Jurkat, Clone E6-1 (cell line): ENCODE measurements at places on chromosomes 2 and 18.

GRCh38 chr2:17164550-17164949, 353.7 kb downstream of the RAD51AP2 start:
- no peak for DNase-seq

DNA sequence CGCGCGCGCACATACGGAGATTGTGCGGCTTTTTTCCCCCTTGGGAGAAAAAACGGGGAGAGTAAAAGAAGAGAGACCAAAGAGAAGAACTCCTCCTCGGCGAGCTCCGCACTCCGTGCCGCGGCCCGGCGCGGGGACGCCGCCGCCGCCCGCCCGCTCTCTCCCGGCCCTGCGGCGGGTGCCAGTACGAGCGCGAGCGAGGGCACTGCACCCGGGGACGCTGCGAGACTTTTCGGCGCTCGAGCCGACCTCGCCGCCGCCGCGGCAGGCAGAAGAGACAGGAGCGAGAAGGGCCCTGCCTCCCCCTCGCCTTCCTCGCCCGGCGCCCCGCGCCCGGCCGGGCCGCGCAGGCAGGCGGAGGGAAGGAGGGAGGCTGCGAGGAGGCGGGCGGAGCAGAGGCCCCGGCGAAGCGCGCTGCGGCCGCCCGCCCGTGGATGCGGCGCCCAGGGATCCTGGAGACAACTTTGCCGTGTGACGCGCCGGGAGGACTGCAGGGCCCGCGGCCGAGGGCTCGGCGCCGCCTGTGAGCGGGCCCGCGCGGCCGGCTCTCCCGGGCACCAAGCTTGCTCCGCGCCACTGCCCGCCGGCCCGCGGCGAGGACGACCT, 857 bp upstream of the INHBB start:
- no peak for DNase-seq

- DNase-seq, result no peak
These were observed 376.5 kb upstream of the KLHL29 start for GRCh38 chr2:23008440-23008839.

DNA sequence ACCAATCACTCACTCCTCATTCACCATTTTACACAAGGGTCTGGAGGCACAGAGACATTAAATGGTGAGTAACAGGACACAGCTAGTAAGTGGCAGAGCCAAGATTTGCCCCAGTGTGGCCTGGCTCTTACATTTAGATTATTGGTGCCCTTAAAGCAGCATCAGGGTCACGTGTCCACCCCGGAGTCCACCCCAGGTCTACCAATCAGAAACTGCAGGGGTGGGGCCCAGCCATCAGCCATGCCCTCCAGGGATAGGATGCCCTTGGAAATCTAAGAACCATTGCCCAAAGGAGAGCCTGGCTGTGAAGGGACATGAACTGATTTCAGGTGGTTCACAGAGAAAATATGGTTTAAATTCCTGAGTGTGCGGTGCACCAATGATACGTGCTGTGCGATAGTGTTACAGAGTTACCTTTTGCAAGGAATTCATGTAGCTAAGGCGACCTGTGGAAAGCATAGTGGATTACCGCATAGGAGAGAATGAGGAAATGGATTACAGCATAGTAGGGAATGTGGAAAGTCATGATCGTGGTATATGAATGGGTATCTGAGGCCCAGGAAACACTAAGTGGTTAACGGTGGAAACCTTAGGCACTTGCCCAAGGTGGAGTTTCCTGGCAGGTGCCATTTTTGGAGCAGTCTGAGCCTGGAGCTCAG, 17.8 kb downstream of the IGFBP5 start:
- DNase-seq, result no peak

- no peak for DNase-seq
These were observed 9.4 kb downstream of the RNU2-63P start for GRCh38 chr2:88006912-88007439.

- DNase-seq, result no peak
These were observed 15.7 kb downstream of the TGFBRAP1 start for GRCh38 chr2:105313877-105314276.

- no peak for DNase-seq
These were observed 1.6 kb downstream of the TNP1 start for GRCh38 chr2:216858312-216858711.

DNA sequence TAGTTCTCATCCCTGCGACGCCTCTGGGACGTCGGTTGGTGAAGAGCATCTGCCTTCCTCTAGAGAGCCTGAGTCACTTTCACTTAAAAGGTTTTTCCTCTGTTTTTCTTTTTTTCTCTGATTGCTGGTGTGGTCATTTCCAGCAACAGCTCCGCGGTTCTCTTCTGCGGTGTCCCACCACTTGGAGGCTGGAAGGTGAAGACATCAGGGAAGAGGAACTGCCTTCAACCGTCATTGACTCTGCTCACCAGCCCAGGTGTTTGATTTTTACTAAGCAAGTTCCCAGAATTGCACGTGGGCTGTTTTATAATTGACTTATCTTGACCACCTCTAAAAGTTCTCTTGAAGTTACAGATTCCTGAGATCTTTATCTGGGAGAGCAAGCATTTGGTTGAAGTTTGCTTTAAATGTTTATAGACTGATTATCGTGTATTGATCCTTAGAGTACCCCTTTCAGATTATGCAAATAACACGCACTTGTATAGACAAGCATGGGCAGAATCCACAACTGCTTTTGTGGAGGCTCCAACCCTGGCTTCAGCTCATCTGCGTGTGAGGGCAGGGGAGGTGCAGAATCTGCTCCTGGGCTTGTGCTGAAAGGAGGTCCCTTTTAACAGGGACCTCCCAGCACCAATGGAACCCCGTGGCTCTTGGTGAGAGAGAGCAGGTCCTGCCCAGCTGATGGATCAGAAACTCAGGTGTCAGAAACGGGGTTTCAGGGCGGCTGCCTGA, 3.5 kb downstream of the CTDP1 start:
- DNase-seq, result peak; percentile 83

DNA sequence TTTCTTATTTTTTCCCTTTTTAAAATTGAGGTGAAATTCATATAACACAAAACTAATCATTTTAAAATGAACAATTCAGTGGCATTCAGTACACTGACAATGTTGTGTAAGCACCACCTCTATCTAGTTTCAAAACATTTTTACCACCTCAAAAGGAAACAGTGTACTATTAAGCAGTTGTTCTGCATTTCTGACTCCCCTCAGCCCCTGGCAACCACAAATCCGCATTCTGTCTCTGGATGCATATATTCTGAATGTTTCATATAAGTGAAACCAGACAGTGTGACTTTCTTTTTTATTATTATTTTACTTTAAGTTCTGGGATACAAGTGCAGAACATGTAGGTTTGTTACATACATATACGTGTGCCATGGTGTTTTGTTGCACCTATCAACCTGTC, 19.2 kb upstream of the TANK start:
- no peak for DNase-seq

GRCh38 chr2:170408461-170409163, 230.7 kb downstream of the MYO3B start:
- no peak for DNase-seq

DNA sequence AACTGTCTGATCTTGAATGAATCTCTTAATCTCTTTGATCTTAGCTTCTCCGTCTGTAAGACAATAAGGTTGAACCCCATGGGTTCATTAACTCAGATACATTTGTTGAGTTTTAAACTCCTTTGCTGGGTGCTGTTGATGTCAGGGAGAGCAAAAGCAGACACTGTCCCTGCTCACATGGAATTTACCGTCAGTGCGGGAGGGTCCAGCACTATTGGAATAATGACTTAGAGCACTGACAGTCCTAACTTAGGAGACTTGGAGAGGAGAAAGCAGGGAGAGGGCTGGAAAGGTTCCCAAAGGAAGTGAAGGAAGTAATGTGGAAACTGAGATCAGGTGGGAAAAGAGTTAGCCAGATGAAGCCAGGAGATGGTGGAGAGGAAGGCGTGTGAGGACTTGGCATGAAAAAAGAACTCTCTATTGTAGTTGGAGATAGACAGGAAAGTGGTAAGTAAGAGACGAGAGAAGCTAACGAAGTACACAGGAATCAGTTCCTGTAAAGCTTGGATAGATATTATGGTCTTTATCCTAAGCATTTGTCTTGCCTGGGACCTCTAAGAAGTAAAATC, 141.4 kb upstream of the SERTAD2 start:
- DNase-seq, result no peak

DNA sequence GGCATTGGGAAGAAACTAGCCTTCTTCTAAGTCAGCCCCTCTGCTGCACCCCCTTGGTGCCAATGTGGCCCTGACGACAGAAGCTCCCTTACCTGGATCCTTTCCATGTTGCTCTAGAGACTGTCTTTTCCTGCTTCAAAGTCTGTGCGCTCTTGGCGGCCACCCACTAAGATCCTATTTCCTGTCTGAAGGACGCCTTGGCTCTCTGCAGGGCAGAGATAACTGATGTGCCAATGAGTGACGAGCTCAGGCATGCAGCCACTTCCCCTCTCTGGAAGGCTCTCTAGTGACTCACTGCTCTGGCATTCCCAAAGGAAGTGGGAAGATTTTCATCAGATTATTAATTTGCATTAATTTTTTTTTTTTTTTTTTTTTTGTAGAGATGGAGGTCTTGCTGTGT, 273.5 kb downstream of the CDH20 start:
- DNase-seq, result peak; percentile 8

- no peak for DNase-seq
These were observed 41.3 kb upstream of the CHMP1B start for GRCh38 chr18:11809895-11810294.

DNA sequence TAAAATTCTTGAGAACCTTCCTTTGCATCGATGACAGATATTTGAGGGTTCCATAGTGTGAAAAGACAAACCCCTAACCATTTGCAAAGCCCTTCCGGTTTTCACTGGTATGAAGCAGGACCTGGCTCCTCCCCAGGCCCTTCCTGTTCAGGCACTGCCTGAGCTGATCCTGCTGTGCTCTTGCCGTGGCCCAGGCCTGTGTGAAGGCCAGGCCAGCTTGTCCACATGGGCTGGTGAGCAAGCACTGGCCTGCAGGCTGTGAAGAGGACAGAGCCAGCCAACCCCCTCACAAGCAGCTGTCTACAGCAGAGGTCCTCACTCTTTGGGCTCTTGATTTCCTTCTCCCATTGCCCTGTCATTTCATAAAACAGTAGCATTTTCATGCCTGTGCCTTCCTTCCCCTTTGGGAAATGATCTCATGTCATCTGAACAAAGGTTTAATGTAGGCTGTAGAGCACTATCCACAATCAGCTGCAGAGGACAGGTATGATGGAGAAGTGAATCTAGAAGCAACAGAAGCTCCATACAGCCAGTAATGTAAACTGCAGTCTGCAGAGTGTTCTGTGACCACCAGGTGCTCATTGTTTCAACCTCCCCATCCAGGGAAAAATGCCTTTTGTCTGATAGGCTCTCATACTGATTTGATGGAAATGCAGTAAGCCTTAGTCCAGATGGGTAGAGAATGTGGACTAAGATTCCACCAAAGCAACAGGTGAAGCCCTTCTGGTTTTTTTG, 19.8 kb downstream of the MPHOSPH10 start:
- no peak for DNase-seq

DNA sequence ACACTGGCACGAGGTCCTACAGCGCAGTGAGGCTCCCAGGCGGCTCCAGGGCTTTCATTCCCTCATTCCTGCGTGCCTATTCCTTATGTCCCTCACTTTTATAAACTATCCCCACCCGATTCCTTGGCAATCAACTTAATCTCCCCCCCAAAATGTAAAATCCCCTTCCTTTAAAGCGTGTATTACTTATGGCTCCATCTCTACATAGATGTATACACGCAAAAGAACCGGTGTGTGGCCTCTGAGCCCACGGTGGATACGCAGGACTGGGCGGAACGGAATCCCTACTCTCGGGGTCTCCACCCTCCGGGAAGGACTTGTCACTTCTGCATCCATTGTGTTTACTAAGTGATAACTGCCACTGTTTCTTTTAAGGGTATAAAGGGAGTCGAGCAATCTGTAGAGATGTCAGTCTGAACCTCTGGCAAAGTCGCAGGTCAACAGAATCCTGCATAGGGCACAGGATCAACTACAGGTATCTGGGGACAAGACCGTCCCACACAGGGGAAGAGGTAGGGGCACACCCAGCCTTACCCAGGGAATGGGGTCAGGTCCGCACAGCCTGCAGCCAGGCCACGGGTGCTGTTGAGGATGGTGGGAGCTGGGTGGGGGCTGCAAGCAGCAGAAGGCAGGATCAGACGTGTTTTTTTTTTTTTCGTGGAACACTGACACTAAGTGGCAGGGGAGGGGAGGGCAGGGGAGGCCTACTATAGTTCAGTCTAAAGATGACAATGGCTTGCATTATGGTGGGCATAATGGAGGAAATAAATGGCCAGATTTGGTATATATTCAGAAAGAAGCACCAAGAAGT, 42.1 kb downstream of the HDLBP start:
- DNase-seq, result no peak

DNA sequence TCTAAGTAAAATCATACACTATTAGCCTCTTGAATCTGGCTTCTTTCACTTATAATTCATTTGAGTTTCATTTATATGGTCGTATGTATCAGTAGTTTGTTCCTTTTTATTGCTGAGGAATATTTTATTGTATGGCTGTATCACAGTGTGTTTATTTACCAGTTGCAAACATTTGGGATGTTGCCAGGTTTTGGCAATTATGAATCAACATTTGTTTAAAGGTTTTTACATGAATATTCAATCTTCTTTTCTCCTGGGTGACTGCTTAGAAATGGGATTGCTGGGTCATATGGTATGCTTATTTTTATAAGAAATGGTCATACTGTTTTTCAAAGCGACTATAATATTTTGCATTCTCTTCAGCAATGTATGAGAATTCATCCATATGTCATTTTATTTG, 107.9 kb downstream of the PMAIP1 start:
- no peak for DNase-seq

- no peak for DNase-seq
These were observed 7.2 kb downstream of the PMS1 start for GRCh38 chr2:189791338-189792042.

- DNase-seq, result no peak
These were observed 9.0 kb downstream of the STRADB start for GRCh38 chr2:201460532-201460931.

GRCh38 chr2:109486711-109487535, 126.8 kb downstream of the SEPTIN10 start:
- no peak for DNase-seq

- no peak for DNase-seq
These were observed 43.4 kb upstream of the TNFRSF11A start for GRCh38 chr18:62281684-62282083.

GRCh38 chr18:35289727-35290093, 319 bp downstream of the ZSCAN30 start:
- DNase-seq, result no peak

- DNase-seq, result no peak
These were observed 65.6 kb downstream of the COL5A2 start for GRCh38 chr2:189113963-189114362.

GRCh38 chr2:237824085-237824484, 25.5 kb downstream of the RBM44 start:
- no peak for DNase-seq
